ENCODE measurements at places on chromosomes 5 and 9.
A peak's percentile ranks its signal among the peaks of the same experiment; 100 is the strongest.

GRCh38 chr5:130032807-130033206, 128.5 kb downstream of the CHSY3 start:
- no peak for DNase-seq

- DNase-seq = no peak
Measured at GRCh38 chr9:7123743-7124142, 366.0 kb downstream of the KDM4C start.

GRCh38 chr5:34957857-34958690, 28.7 kb downstream of the DNAJC21 start:
- DNase-seq = no peak

GRCh38 chr9:34633851-34634550, 3.6 kb downstream of the SIGMAR1 start:
- peak; percentile 55 for DNase-seq

- no peak for DNase-seq
Measured at GRCh38 chr5:82641331-82642003, 363.3 kb upstream of the RPS23 start.

GRCh38 chr9:137293482-137294090, 8.5 kb downstream of the NRARP start:
- no peak for DNase-seq
